ENCODE measurements at places on chromosomes 1 and 21.

DNA sequence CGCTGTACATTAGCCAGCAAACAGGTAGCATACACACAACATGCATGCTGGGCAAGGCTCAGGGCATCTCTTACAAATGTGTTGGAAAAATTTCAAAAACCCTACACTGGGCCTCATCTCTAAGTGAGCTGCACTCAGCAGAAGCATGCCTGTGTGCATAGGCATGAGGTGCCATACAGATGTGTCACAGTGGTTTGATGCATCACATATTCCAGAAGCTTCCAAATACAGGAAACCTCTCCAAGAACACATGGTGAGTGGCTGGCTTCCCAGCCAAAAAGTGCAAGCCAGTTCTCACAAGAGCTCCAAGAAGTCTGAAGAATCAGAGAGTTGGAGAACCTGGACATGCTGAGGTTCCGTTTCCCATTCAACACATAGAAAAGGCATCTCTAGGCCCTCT, 58.3 kb downstream of the CD46 start:
- DNase-seq, result no peak

GRCh38 chr1:153251562-153251961, 7.9 kb upstream of the LORICRIN start:
- no peak for DNase-seq

DNA sequence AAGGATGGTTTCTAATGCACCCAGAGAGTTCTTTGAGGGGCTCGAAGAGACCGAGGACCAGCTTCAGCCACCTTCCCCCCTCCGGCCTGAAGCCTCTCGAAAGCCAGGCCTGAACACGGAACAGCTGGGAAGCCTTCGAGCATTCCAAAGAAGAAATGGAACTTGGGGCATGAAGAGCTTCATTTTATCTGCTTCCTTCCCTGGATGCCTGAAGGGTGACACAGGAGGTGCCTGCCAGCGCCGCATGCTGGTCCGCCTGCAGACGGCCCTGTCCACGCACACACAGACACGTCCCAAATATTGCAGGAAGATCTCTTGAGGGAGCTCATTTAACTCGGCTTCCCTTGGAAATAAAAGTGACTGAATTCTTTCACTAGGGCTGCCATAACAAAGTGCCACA, 73.7 kb downstream of the TOMM20 start:
- no peak for DNase-seq

- DNase-seq, result no peak
Measured at GRCh38 chr1:228073857-228074545, 8.5 kb upstream of the ARF1 start.

DNA sequence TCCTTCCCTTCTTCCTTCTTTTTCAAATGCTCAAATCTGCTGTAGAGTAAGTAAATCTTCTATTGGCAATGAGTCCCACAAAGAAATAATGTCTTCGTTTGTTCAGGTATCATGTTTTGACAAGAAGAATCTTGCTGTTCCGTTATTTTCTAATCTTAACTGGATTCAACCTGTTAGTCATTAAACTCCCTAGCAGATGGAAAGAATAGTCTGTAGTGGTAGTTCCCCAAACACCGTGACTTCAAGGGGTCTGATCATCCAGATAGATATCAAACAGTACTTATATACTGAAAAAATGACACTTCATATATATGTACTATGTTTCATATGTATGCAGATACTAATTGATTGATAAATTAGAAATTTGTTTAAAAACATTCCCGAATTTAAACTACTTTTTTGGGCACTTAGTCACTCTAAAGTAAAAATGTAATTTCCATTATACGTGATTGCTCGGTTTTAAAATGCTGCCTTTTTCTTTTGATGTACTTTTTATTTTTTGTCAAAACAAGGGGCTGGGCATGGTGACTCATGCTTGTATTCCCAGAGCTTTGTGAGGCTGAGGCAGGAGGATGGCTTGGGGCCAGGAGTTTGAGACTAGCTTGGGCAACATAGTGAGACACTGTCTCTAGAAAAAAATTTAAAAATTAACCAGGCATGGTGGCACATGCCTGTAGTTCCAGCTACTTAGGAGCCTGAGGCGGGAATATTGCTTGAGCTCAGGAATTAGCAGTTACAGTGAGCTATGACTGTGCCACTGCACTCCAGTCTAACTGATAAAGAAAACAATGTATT, 335.7 kb upstream of the SNX7 start:
- no peak for DNase-seq

- no peak for DNase-seq
Measured at GRCh38 chr1:12615159-12615864, 2.7 kb downstream of the DHRS3 start.

DNA sequence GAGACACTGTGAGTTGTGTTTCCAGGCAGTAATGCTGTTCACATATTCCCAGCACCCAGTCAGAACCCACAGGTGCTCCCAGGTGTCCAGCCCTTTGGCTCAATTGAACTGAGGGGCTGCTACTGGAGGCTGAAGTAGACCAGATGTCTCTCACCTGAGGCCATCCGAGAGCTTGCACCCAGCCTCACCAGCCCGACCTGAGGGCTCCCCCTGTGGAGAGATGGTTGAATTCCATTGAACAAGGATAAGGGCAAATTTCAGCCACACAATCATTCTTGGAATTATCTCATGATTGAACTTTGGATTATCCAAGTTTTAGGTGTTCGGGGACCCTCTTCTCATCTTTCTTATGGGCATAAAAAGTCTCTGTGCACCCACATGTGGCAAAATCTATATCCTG, 52.1 kb downstream of the OBSCN start:
- no peak for DNase-seq

- DNase-seq, result no peak
Measured at GRCh38 chr21:46040707-46041106, 57.2 kb upstream of the COL6A2 start.

DNA sequence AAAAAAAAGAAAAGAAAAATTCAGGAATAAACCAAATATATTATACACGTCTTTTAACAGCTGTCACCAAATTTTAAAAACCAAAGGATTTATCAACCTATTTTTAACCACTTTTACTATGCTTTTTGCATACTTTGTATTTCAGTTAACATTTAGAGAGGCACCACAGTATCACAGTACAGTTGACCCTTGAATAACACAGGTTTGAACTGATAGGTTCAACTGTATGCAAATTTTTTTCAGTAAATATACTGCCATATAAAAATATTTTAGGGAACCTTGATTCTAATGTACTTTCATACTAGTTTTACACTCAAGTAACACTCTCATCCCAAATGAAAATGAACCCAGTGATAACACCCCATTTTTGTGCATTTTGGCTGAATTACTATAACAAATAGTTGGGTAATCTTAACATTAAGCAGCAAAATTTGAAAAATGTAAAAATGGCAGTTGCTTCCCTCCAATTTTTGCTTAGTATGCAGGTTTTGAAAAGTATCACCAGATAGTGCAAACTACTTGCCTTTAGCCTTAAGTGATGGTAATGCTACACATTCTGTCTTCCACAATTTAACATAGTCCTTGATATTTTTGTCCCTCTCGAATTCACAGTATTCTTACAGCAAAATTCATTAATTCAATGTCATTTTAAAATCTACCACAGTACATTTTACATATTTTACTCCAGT, 10.8 kb upstream of the ADCY10 start:
- no peak for DNase-seq

DNA sequence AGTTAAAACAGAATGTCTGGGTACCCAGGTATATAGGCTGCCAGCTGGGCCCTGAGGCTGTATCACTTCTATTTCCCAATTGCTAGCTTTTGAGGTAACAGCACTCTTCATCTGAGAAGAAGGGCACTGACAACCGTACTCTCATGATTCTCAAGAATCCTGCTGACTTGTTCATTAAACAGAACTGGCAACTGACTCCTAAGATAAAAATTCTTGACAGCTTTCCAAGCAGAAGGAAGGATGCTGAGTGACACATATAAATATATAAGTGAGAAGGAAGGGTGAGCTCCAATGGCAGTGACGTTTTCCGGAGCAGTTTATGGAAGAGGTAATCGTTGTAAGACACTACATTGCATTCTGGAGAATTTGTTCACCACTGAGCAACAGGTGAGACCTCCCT, 48.1 kb upstream of the NRIP1 start:
- no peak for DNase-seq

GRCh38 chr1:144101397-144102045, 129.7 kb upstream of the FAM72C start:
- no peak for DNase-seq

DNA sequence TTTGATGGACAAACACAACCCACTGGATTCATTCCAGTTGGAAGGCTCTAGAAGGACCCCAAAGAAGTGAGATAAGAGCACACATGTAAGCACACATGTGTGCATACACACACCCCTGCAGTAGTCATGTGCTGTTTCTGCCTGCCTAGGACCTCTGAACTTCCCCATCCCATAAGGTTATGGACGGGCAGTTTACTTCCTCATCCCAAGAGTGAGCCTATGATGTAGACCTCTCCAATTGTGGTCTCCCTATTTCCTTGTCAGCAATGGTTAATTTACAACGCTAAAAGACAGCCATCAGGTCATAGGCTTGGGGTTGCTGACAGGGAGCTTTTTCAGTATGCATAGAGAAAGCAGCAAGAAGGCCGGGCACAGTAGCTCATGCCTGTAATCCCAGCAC, 15.4 kb upstream of the ADAR start:
- DNase-seq, result no peak

DNA sequence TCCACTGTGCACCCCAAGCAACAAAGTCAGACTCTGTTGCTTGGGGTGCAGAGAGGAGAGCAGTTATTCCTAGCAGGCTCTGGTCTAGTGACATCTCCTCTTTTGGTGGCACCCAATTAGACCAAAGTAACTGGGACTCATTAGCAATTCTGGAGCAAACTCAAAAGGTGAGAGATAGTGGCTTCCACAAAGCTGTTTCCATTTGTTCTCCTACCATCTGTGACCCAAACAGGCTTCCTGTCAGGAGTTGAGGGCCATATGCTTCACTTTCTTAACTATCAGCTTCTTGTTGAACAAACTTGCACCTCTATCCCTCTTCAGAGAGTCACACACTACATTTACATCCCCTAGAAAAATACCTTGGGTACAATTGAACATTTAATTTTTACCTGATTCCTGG, 1.5 kb upstream of the ATXN7L2 start:
- DNase-seq, result no peak

GRCh38 chr1:36166938-36167905, 11.3 kb downstream of the MAP7D1 start:
- no peak for DNase-seq

GRCh38 chr1:10829965-10830515, 33.6 kb upstream of the CASZ1 start:
- no peak for DNase-seq

DNA sequence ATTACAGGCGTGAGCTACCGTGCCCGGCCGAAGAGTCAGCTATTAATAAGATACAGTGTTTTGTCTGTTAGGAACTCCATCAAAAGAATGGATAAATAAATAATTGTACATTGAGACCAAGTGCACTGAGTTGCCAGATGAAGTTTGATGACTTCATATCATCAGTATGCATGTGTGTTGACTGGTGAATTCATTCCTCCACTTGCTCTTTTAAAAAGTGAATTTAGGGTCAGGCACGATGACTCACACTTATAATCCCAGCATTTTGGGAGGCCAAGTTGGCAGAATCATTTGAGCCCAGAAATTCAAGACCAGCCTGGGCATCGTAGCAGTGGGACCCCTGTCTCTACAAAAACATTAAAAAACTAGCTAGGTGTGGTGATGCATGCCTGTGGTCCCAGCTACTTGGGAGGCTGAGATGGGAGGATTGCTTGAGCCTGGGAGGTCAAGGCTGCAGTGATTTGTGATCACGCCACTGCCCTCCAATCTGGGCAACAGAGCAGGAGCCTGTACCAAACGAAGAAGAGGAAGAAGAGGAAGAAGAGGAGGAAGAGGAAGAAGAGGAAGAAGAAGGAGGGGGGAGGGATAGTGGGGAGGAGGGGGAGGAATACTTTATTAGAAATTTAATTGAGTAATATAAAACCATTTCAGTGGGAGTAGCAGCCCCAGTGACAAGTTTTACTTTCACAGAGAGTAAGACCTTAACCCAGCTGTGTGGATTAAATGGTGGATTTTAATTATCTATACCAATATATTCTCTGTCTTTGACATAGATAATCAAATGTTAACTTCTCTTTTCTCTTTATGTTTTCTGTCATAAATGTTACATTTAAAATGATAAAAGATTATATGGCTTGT, 74.9 kb downstream of the CCDC18 start:
- no peak for DNase-seq

DNA sequence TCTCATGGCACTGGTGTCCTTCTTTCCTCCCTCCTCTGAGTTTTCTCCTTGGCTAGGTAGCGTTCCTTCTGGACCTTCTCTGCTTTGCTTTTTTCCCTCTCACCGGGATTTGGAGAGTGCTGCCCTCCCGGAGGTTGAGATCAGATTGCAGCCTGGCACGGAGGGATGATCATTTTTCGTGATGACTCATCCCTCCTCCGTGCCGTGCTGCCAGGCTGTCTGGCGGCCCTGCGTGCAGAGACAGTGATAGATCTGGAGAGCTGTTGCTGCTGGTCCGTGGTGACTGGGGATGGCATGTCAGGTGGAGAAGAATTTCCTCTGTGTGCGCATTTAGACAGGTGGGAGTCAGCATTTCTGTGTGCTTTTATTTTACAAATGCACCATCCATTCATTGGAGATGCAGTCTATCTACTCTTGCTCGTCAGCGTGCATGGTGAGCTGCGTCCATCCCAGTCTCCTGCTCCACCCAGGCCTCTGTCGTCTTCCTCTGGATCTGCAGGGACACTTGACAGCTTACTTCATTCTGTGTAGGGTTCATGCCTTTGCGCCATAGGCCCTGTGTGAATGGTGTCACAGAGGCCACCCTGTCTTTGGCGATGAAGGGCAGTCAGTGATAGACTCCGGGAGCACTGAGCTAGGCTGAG, 104.4 kb downstream of the PCBP3 start:
- no peak for DNase-seq

DNA sequence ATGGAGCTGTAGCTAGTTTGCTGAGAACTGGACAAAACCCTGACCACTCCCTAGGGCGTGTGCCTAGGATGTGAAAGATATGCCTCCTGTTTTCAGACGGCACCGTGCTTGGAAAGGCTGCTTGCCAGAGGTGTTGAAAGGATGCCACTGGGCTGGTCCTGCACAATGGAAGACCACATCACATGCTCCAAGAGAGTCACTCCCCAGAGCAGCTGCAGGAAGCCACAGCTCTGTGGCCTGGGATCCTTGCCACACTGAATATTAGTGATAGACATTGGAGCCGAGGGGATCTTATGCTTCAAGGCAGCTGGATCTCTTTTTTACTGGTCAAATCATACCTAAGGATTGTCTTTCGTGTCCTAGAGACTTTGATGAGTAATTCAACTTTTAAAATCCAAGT, 6.6 kb upstream of the APP start:
- no peak for DNase-seq

GRCh38 chr1:88813471-88813870, 77.9 kb downstream of the GTF2B start:
- DNase-seq, result no peak

Measured in CD8-positive, alpha-beta memory T cell (primary cell).